ENCODE measurements at places on chromosomes 3 and 15.
A peak's percentile ranks its signal among the peaks of the same experiment; 100 is the strongest.

GRCh38 chr3:116191409-116191808 lies 253.9 kb downstream of the LSAMP start:
- DNase-seq: no peak

- no peak for DNase-seq
These were observed 18.5 kb upstream of the DPPA4 start for GRCh38 chr3:109355625-109356441.

GRCh38 chr3:83649692-83650091 lies 1309.1 kb upstream of the CADM2 start:
- DNase-seq: no peak

- DNase-seq: no peak
These were observed 228.8 kb upstream of the ALCAM start for GRCh38 chr3:105137911-105138310.

- peak; percentile 44 for DNase-seq
These were observed 592.5 kb downstream of the MECOM start for GRCh38 chr3:169071003-169071402.

- DNase-seq: peak; percentile 96
These were observed 263.6 kb upstream of the HES1 start for GRCh38 chr3:193872265-193872753.

GRCh38 chr3:56022619-56023018 lies 445.6 kb downstream of the ERC2 start:
- DNase-seq: no peak
